ENCODE measurements at places on chromosomes 7 and 10.

DNA sequence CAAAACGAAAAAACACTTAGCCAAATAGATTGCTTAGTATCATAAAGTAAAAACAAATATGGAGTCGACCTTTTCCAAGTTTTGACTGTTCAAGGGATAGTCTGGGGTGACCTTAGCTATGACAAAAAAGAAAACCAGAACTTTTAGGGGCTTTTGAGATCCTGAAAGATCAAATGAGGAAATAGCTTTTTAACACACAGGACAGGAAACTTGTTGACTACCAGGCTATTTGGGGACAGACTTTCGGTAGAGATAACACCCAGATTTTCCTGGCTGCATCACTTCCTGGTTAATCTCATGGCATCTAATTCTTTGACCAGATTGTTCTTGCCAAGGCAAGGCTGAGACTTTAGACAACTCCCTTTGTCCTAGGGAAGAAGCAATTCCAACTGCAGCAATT is 34.5 kb upstream of the EGR2 start:
- no peak for DNase-seq

GRCh38 chr10:124092860-124093773 is at the start of gene CHST15:
Gene CHST15 (minus strand): TSS chr10:124093598. CDS start chr10:124046212, 47,386 bp downstream.
- DNase-seq = peak; percentile 71

GRCh38 chr7:88522771-88523293 is 216.1 kb upstream of the STEAP4 start:
- no peak for DNase-seq

- DNase-seq = no peak
These were observed 165.4 kb downstream of the ADAM12 start for GRCh38 chr10:126222736-126223511.

GRCh38 chr7:126843336-126843735 is 409.4 kb downstream of the GRM8 start:
- no peak for DNase-seq

DNA sequence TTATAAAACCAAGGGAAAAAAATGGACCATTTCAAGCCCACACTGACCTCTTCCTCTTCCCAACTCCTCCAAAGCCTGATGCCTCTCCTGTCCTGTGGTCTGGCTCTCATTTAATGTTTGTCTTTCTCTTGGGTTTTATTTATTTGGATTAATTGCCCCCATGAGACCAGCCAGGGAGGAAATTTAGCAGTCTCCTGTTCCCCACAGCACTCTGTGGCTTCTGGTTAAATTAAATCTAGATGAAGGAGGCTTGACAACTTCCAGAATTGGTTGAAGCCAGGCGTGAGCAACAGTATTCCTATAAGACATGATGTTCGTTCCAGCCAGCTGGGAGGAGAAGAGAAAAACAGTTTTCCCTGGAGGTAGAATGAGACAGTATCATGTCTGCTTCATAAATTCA is 15.1 kb upstream of the PRLHR start:
- no peak for DNase-seq

DNA sequence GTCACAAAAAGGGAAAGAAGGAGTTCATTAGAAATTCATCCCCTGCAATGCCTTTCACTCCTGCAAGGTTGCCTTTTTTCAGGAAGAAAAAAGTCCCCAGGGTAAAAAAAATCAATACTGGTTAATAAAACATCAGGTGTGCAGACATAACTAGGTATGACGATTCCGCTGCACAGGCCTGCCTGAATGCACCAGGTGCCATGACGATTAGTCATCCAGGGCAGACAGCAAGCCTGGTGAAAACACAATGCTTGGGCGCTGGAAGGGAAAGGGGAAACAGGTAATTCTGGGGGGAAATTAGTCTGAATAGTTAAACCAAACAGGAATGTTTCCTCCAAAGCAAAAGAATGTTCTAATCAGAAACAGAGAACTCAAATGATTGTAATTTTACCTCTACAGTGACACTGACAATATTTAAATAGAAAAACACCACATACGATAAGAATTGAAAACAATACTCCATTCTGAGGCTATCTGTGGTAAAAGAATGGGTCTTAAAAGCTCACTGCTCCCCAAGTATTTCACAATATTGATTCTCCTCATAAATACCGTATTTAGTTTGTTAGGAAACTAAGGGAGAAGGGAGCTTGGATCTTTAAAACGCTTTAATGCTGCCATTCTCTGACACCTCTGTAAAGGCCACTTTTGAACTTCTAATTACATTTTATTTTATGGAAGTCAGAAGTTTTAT is 45.2 kb downstream of the VPS41 start:
- DNase-seq = no peak

- no peak for DNase-seq
These were observed 23.4 kb downstream of the ADRA2A start for GRCh38 chr10:111100198-111100597.

DNA sequence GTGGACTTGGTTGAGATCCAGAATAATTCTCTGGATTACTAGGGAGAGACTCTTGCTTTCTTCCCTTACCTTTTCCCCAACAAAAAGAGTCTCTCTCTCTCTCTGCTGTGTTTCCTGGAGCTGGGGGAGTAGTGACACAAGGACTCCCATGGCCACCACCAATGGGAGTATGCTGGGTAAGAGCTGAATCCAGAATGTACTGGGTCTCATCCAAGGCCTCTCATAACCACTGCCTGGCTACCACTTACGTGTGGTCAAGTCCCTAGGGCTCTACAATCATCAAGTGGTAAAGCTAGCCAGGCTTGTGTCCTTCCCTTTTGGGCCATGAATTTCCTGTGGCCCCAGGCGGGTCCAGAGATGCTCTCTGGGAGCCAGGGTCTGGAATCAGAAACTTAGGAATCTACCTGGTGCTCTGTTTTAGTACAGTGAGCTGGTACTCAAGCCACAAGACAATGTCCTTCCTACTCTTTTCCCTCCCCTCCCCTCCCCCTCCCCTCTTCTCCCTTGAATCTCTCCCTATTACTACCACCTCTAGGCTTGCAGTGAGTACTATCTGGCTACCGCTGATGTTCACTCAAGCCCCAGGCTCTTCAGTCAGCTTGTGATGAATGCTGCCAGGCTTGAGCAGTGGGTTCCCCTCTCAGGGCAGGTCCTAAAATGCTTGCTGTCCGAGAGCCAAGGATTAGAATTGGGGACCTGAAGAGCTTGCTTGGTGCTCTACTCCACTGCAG is 196.6 kb downstream of the BBS9 start:
- no peak for DNase-seq

Measured in T47D (cell line).